Bronchial smooth muscle cell (primary cell): ENCODE measurements at places on chromosomes 7 and 10. TPM values are rescaled to one million over a fixed set of nuclear protein-coding genes. Genes with fewer than 3 reads are reported as not detected.

GRID2IP gene
- total RNA-seq: under 0.01 TPM in 1 of 2 replicates, not detected in the other

WEE2 gene
- total RNA-seq: 0.17 TPM in 1 of 2 replicates, not detected in the other

RGR gene
- not detected in 2 replicates for total RNA-seq

PDGFA gene
- 2.8 and 5.0 TPM in 2 replicates for total RNA-seq

HOXA9 gene
- total RNA-seq: not detected in 2 replicates

NEUROG3 gene
- total RNA-seq: not detected in 2 replicates

KIAA1217 gene
- 0.26 and 1.4 TPM in 2 replicates for total RNA-seq

CREB3L2 gene
- total RNA-seq: 8.4 and 15.1 TPM in 2 replicates
